ENCODE measurements at places on chromosomes 5 and 9.
A peak's percentile ranks its signal among the peaks of the same experiment; 100 is the strongest.

DNA sequence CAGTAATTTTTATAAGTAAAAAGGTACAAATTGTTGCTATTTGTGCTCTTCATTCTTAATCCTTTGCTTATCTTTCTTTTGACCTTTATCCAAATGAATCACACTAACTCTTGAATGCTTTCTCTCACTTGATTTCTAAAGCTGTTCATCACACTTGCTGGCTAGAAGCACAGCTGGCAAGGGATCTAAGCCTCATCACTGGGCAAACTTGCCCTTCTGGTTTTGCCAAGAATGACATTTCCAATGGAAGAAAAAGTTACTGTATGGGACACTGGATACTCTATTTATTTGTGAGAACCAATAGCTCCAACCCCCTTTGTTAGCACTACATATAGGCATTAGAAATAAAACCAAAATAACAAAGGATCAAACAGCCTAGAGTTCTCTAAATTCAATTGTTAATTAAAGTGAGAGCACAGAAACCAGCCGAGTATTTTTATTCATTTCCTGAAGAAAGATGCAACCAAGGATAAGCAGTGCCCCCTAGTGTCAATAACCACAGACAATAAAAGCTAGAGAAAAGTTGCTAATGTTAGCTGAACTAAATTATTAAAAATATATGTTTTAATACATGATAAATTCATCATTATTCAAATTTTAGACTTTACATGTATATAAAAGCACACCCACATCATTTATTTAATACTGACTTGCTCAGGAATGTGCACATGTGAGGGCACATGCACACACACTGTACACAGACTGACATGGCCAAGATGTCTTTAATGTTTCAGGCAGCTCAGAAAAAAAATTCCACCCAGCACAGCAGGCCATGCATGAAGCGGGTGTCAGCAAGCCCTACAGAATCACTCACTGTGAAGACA, 59.8 kb upstream of the POU5F2 start:
- DNase-seq, result peak; percentile 14

- DNase-seq, result no peak
These were observed 123.7 kb upstream of the ANKRD55 start for GRCh38 chr5:56356836-56357160.

DNA sequence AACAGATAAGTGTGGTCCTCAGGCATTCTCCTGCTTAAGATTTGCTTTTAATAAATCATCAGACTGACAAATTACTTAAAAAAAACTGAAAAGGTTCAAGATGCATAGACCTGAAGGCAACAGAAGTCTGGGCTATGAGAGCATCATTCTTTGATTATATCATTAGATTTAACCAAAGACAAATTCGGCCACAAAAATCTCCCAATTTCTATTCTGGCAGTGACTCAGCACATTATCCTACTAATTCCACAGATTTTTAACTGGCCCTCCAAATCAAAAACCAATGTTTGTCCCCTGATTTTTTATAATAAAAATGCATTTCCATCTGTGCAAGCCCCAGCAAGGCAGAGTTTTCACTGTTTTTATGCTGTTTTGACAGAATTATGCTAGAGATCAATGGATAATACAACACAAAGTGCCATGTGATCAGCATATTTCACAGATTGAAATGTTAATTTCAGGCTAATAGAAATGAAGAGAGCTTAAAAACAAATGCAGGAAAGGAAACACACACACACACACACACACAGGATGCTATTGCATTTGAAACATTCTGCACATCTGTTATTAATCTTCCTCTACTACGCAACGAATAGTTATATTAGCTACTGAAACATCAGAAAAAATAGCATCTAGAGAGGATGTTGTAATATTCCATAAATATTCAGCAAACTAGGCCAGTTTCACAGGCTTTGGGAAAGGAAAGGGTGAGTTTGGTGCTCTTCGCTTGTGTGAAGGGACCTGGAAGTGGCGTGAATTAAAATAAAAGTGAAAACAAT, 177.6 kb upstream of the ST8SIA4 start:
- DNase-seq, result no peak

DNA sequence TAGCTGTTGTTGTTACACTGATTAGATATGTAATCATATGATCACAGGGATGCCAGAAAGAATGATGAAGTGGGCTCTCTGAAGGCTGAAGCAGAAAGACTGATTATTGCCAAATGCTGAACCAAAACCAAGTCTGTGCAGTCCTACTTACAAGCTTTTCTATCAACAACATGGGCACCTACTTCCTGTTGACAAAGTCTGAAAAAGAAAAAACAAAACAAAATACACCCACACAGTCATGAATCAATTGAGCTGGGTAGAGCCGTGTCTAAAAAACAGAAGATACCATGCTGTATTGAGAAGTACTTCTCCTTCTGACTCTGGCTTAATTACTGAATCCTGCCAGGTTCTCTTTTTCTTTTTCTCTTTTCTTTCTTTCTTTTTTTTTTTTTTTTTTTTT, 363.4 kb downstream of the RAB3C start:
- no peak for DNase-seq

DNA sequence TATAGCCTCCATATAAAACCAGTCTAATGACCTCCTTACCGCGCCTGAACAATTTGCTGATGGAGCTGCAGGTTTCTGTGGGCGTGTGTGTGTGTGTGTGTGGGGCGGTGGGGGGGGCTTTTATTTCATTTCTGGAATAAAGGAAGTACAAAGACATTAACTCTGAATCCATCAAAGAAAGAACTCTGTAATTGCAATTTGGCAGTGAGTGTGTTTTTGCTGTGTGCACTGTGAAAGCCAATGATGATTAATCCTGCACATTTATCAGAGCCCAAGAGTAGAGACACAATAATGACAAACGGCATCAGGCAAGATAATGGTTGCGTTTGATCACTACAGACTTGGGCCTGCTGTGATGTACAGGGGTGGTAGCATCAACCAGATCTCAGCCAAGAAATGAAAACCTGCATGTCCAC, 29.3 kb upstream of the NDFIP1 start:
- peak; percentile 79 for DNase-seq

DNA sequence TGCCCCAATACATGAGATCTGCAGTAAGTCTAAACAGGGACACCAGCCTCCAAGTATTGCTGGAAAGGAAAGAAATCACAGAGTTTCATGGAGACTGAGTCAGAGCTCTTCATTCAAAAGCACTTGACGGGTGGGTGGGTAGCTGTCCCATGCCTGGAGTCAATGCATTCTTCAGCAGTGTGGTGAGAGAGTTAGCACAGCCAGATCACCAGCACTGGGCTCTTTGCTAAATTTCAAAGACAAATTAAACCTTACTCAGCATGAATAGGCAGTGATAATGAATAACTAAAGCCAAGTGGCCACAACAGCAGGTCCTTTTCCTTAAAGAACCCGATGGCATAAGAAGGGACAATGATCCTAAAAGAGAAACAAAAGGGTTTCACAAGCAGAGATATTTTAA, 192.4 kb downstream of the ACTL7B start:
- no peak for DNase-seq

DNA sequence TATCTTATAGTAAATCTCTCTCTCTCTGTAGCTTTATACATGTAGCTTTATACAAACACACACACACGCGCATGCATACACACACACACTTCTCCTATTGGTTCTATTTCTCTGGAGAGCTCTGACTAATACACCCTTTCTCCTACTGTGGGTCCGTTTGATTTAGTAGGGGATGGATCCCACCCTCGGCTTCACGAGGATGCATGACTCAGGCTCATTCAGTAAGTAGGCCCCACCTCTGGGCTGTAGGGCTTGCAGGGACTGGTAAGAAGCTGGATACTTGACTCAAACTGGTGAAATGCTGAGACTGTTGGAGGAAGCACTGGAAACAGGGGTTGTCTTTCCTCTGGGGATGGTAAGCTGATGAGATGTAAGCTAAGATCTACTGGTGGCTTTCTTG, 98.7 kb downstream of the SLC24A2 start:
- DNase-seq, result no peak

DNA sequence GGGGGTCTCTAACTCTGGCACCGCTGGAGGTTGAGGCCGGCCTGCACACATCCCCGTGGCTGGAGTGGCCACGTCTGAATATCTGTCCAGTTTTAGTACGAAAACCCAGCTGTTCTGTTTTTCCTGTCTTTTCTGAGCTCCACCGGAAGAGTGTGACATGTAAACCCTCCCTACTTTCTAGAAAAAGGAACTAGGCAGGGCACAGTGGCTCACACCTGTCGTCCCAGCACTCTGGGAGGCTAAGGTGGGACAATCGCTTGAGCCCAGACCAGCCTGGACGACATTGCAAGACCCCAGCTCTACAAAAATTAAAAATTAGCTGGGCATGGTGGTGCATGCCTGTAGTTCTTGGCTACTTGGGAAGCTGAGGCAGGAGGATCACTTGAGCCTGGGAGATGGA, 8.2 kb upstream of the PHYKPL start:
- no peak for DNase-seq

DNA sequence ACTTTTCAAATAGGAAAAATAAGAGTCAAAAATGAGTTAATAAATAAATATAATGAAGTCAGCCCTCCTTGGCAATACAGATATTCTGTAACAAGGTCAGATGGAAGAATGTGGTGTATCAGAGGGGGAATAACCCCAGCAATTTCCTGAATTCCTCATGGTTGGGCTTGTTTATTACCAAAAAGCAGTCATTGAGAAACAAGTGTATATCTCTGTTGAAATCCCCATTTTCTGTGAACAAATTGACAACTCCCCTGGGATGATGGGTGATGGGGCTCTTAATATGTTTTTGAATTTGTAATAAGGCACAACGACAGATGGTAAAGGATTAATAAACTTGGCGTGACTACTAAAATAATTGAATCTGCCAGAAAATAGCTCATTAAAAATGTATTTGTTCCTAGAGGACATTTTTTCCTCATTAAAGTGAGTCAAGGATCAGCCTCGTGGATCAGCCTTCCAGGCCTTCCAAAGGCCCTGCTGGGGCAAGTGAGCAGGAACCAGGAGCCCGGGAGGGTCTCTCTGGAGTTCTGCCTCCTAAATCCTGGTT, 34.2 kb downstream of the THBS4 start:
- no peak for DNase-seq

DNA sequence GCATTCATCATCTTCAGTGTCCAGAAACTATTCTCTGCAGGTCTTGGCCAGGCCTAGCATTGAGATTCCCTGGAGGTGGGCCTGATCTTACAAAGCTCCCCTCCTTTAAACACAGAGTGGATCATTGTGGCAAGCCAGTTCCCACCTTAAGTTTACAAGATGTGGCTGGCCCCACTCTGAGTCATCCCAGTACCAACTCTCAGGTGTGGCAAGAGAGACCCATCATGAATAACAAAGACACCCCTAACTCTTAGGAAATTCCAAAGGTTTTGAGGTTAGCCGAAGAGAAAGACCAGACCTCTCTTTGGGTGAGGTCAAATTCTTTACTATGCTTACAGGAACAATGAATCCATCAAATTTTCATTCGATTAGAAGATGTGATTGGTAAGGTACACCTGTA, 78.2 kb downstream of the RFK start:
- DNase-seq, result no peak

GRCh38 chr9:134190232-134191121, 26.1 kb upstream of the RNU6ATAC start:
- DNase-seq, result no peak

DNA sequence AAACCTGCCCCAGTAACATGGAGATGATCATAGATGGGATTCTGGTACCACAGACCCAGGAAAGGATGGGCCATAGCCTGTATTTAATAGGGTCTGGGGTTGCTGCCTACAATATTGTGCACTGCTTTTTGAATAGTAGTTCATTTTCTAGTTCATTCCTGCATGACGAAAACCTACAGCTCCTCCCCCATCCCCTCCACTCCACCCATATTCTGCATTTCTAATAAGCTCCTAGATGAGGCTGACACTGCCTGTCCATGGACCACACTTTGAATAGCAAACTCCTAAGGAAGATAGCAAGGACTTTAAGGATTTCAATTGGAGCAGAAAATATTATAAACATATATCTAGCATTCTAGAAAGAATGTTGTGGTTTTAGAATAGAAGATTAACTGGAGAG, 75.5 kb downstream of the ISOC1 start:
- DNase-seq, result no peak

- no peak for DNase-seq
These were observed 1.3 kb downstream of the ENC1 start for GRCh38 chr5:74638970-74639806.

GRCh38 chr5:142915813-142916424, 145.7 kb downstream of the ARHGAP26 start:
- no peak for DNase-seq

GRCh38 chr9:105216440-105217178, 27.8 kb upstream of the SLC44A1 start:
- no peak for DNase-seq

GRCh38 chr5:172603251-172603806, 37.7 kb upstream of the NEURL1B start:
- DNase-seq, result no peak

DNA sequence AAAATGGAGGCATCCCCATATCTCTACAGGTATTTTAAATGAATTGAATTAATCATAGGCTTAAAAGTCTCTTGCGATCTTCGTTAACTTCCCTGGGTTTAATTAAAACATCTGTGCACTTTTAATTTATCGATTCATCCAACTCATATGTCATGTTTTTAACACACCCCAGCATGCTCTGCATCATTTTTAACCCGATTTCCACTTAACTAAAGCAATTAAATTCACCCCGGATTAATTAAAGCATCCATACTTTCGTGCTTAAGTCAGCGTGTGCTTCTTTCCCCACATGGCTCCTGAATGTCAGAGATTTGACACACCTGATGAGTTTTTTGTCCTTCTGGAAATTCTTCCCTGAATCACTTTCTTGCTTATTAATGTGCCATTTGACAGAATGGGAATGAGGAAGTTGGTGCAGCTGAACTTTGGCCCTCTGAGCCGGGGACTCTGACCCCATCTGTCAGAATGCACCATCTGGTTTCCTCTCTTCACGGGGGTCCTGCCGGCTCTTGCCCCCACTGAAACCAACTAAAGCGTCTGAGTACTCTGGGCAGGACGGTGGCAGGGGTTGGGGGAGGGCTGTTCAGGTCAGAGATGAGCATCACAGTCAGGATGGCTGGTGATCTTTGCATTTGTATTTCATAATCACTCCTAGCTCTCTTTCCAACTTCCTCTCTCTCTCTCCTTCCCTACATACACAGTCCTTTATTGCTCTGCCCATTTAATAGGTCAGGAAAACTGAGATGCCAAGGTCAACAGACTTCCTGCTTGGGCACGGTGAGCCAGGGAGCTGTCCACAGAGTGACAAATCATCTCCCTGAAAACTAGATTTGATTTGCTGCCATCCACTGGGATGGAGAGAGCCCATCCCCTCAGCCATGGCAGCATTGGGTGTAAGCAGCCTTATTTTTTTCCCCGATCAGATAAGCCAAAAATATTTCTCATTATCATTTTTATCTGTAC, 180.3 kb upstream of the WWC1 start:
- no peak for DNase-seq

GRCh38 chr9:5478206-5478605, 27.9 kb downstream of the CD274 start:
- DNase-seq, result no peak

GRCh38 chr5:165495829-165496380, 1990.5 kb downstream of the MAT2B start:
- DNase-seq, result no peak

- DNase-seq, result no peak
These were observed 368.1 kb downstream of the KIF4B start for GRCh38 chr5:155381654-155382053.

GRCh38 chr5:13278811-13279210, 665.7 kb downstream of the DNAH5 start:
- DNase-seq, result no peak

All from NCI-H2081 treated with DMSO at 0.1 percent for 48 hours (cell line).